GM12891 (cell line): ENCODE measurements at places on chromosomes 7 and 10.

GRCh38 chr10:13993169-13993568 lies 337.6 kb downstream of the FRMD4A start:
- DNase-seq, result no peak

DNA sequence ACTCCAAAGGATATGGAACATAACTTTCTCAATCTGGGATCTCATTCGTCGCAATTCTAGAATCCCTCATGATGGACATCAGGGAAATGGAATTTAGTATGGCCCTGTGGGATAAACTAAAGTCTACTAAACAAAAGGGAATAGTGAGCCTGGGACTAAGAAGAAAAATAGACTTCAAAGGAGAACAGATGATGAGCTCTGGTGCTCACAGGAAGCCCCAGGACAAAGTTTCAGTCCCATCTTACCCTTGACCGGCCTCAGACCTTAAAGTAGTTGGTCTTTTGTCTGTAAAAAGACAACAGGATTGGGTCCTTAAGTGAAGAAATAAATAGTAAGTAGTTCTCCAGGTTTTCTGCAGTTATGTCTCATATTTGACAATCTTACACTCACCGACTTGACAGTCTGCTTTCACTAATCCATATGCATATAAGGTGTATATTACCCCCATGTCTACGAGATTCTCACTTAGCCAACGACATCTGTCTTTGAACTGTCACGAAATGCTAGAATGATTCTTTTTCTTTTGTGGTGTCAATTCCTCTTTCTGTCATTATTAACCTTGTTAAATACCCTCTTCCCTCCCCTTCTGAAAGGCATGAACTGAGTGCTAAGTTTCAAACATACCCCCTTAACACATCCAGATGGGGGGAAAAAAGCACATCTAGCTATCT lies 10.9 kb upstream of the IKZF1 start:
- DNase-seq, result no peak

DNA sequence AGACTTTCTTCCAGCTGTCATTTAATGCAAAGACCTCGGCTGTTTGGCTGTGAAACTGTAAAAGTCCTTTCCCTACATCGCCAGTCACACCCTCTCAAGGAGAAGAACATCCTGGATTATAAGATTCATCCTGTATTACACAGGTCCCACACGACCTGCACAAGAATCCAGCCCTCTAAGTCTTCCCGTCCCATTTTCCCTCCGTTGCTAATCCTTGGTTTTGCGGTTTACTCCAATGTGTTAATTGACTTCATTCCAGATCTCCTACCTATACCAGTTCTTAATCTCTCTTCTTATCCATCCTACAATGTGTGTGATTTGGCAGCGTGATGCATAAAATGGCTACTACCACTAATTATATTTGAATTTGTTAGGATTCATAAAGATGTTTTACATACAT lies 110.4 kb downstream of the COL28A1 start:
- no peak for DNase-seq

GRCh38 chr10:121698902-121699301 lies 100.7 kb upstream of the FGFR2 start:
- DNase-seq, result no peak

DNA sequence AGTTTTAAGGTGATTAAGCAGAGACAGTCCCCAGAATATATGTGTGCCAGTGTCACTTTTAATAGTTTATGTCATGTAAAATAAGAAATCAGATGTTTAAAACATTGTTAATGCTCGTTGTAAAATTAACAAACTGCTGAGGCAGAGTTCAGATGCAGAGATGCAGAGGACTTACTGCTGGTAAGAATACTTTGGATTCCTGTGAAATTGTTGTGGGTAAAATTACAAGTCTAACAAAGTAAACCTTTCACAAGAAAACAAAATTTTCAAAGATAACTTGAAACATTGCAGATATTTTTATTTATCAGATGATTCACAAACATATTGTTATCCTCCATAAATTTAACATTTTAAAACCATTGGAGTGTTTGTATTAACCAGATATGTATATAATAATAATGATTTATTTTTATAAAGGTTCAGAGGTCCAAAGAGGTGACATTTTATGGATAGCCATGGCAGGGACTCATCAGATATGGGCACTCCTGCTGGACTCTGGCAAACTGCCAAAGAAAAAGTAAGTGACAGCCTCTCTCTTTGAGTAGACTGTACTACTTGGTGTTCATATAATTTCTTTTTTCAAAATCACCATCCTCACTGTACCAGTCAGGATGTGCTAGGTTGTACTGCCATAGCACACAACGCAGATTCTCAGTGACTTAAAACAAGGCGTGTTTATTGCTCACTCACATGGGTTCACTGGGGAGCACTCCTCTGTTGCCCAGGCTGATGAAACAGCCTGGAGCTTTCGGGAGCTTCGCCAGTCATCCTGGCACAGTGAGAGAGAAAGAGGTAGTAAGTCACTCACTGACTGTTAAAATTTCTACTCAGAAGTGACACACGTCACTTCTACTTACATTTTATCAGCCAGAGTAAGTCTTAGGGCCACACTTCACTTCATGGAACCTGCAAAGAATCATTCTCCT lies 43.5 kb downstream of the NHLRC2 start:
- DNase-seq, result no peak

GRCh38 chr7:25348104-25348503 lies 119.8 kb upstream of the NPVF start:
- DNase-seq, result no peak

- DNase-seq, result no peak
These were observed 1.7 kb downstream of the ZEB1 start for GRCh38 chr10:31320550-31321211.
